ENCODE measurements at places on chromosomes 2 and 18.
A peak's percentile ranks its signal among the peaks of the same experiment; 100 is the strongest.

GRCh38 chr2:186913870-186914269 lies 64.9 kb upstream of the ZSWIM2 start:
- DNase-seq, result no peak

GRCh38 chr18:53056064-53056463 lies 716.1 kb downstream of the DCC start:
- no peak for DNase-seq

DNA sequence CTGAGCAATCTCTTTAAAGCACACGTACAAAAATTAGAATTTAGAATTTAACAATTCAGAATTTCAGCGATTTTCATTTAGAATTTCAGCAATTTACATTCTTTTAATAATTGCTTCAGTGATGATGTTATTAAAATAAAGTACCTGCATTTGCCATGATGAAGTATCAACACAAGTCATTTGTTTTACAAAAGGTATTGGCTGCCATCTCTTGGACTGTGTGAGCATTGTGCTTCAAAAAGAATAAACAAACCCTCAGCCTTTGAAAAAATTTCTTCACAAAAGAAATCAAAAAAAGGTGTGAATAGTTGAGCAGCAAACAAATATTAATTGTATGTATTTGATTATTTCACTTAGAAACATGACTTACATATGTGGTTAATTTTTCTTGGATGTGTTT lies 27.1 kb upstream of the ZC3H15 start:
- DNase-seq, result no peak

DNA sequence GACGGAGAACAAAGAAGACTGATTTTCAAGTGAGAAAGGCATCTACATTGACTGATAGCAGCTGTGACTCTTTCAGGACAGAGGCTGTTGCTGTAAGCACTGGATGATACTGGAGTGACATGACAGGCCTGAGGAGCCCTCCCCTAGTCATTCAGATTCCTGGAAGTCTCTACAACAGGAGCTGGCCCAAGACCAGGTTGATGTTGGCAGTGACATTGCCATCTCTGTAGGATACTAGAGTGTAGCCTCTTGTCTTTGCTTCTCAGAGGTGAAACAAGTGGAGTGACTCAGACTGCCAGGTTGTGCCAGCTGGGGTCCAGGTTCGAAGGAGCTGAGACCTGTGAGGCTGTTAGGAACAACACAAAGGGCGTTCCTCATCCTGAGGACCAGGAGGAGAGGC lies 44.7 kb upstream of the SH3RF3 start:
- DNase-seq, result no peak

DNA sequence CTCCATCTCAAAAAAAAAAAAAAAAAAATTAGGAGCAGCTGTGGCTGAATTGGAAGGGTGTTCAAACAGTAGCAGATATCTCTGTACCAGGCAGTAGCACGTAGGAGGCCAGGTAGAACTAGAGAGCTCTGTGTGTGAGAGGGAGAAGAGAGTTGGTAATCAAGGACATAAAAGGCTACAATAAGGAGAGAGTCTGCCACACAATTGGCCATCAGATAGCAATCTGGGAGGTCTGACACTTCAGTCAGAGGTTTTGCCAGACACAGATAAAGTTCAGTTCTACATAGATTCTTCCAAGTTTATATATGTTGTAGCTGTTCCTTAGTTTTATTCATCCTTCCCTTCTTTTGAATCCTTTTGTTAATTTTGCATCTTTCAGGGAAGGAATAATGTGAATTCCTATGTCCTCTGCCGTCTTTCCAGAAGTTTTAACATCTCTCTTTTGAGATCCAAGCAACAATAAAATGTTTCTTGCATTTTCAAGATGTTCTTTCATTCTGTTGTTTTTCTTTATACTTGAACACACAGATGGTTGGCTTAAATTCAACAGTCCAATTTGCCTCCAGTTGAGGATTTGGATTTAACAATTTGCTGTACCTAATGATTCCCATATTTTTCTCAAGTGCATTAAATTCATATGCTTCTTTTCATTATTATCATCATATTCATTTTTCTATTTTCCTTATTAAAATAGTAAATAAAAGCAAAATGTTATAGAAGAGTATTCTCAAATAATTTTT lies 600.3 kb upstream of the GCFC2 start:
- no peak for DNase-seq

GRCh38 chr2:167331636-167332232 lies 443.5 kb downstream of the XIRP2 start:
- peak; percentile 73 for DNase-seq

- DNase-seq, result no peak
These were observed 31.4 kb upstream of the KCMF1 start for GRCh38 chr2:84939426-84940087.

DNA sequence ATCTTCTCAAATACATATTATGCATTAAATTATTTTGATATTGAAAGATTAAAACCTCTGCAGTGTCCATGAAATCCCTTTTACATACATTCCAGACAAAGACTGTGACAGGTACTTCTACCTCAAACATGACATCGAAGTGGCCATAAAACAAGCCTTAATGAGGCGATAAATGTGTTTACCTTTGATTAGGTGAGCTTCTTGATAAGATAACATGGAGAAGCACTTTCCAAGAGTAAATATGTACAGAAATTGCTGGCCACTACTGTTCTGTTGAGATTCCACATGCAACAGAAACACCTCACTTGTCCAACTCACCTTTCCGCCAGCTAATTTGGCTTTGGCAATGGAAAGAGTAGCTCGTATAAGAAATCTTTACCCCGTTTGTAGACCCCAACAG lies 55.2 kb downstream of the ZEB2 start:
- no peak for DNase-seq

All from islet precursor cell (in vitro differentiated cells).